ENCODE measurements at places on chromosomes 5 and 9.

GRCh38 chr9:7591501-7591900 is 208.1 kb downstream of the DMAC1 start:
- DNase-seq = no peak

DNA sequence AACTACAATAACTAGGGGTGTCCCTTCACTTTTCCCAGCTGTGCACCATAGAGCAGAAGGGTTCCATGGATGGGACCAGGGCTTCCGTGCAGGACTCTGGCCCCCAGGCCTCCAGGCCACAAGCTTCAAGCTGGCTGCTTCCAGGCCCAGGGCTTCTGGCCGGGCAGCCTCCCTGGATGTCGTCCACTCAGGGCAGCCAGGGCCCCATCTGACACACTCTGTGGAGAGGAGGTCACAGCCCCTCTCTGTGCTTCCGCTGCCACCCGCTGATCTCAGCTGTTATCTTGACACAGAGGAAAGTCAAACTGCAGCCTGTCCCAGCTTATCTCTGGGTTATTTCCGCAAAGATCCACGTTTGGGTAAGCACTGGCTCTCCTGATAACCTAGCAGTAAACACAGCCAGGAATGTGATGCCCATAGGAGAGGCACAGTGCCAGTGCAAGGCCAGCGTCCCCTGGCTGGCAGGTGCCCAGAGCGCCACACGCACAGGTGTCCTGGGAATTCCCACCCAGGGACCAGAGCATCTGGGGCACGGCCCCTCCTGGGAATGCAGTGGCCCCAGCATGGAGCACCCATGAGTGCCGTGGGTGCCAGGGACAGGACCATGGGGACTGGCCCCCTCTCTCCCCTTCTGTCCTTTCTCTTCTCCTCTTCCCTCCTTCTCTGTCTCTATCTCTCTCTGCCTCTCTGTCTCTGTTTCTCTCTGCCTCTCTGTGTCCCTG is 15.6 kb upstream of the SLC6A19 start:
- no peak for DNase-seq

GRCh38 chr9:9033022-9033421 is 1233.4 kb upstream of the DMAC1 start:
- no peak for DNase-seq

- no peak for DNase-seq
These were observed 42.2 kb downstream of the F2RL2 start for GRCh38 chr5:76580981-76581380.

DNA sequence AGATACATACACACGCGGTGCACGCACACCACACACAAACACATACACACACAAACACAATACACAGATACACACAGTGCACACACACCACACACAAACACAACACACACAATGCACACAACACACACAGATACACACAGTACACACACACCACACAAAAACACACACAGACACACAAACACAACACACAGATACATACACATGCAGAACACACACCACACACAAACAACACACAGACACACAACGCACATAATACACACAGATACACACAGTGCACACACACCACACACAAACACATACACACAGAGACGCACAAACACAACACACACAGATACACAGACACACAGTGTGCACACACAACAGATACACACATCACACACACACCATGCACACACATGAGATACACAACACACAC is 5.9 kb upstream of the CCDC187 start:
- DNase-seq = no peak

- DNase-seq = no peak
These were observed 30.8 kb downstream of the COL15A1 start for GRCh38 chr9:98974554-98974953.

GRCh38 chr5:91200692-91201091 is 182.4 kb downstream of the ARRDC3 start:
- DNase-seq = no peak

GRCh38 chr5:116452774-116453368 is 121.8 kb downstream of the SEMA6A start:
- no peak for DNase-seq

Data from astrocyte of the cerebellum (primary cell).